HL-60 (cell line): ENCODE measurements at places on chromosomes 2 and 18.

DNA sequence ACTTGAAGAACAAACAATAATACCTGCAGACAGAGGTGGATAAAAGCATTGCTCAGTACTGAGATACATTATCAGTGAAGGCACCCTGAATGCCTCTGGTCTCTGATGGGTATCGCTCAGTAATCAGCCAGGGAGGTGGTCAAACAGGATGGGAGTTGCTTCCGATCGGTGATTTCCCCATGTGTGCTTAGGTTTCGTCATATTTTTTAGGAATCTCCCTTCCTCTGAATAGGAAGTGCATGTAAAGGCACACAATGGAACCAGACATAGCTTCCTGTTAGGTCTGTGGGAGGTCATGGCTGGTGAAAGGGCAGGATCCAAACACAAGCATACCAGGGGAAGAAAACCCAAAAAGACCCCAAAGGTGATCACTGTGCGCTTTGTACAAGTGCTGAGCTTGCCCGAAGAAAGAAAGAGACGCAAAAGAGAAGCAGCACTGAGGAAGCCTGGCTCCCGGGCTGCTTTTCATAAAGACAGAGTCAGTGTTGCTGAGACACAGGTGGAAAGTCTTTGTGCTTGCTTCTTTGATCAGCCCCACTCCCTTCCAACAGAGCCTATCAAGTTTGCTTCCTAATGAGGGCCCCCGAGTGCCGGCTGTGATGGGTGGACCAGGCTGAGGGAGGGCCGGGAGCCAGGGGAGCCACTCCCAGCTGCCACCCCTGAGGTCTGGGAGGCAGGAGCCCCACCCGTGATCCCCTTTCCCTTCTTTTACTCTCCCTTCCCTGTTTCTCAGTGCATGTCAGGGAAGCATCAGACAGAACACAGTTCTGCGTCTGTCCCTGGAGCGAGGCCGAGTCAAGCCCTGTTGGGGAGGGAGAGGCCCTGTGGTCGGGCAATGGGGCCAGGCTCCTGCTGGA is 138.2 kb downstream of the SH3RF3 start:
- DNase-seq, result peak; percentile 54

- no peak for DNase-seq
These were observed 152.3 kb downstream of the DIS3L2 start for GRCh38 chr2:232113821-232114220.

DNA sequence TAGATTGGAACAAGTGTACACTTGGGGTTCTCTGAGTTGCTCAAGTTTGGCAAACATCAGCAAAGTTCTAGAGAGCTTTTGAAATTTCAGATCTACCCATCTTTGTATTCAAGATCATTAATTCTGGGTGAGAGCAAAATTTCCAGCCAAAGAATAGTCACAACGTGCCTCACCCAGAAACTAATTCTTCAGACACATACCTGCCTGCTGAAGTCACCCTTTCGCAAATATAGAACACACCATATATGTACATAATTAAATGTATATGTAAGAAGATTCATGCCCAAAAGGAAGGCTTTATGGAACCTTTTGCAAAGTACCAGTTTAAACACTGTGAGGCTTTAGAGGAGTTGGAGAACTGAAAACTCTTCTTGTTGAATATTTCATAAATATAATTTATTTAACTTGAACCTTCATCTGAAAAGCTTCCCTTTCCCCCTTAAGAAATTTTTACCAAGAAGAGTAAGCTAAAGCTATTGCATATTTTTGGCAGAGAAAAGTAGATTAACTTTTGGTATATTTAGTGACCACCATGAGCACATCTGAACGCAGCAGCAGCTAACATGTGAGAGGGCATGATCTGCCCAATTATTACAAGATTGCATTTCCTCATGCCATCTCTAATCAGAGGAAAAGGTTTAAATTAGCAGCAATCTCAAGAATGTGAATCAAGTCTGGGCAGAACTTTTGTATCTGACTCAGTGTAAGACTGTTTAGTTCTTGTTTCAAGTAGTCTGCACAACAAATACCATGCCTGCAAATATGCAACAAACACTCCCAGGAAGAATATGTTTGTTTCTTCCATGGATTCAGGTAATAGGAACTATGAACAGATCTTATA is 8.2 kb downstream of the RND3 start:
- DNase-seq, result no peak

- no peak for DNase-seq
These were observed 69.2 kb downstream of the EDAR start for GRCh38 chr2:108919571-108920373.

GRCh38 chr2:160440888-160441287 is 52.7 kb downstream of the RBMS1 start:
- DNase-seq, result no peak

DNA sequence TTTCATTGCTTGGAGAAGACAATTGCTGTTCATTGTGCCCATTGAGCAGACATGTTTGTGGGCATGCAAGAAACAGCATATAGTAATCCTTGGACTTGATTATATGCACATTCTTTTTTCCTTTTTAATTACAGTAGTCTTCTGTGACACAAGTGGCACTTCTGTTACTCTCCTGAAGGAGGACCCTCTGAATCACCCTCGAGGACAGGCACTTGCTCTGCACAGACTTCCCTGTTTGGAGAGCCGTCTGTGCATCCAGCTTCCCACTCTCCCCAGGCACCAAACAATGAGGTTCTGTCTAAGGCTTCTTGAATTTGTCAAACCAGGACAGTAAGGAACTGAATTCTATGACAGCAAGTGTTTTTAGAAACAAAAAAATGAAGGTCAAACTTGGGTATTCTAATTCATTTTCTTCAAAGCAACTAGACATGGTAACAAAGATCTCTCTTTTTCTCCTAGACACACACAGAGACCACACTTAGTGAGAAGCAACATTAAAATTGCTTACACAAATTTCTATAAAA is 844.6 kb upstream of the ID2 start:
- peak; percentile 21 for DNase-seq

DNA sequence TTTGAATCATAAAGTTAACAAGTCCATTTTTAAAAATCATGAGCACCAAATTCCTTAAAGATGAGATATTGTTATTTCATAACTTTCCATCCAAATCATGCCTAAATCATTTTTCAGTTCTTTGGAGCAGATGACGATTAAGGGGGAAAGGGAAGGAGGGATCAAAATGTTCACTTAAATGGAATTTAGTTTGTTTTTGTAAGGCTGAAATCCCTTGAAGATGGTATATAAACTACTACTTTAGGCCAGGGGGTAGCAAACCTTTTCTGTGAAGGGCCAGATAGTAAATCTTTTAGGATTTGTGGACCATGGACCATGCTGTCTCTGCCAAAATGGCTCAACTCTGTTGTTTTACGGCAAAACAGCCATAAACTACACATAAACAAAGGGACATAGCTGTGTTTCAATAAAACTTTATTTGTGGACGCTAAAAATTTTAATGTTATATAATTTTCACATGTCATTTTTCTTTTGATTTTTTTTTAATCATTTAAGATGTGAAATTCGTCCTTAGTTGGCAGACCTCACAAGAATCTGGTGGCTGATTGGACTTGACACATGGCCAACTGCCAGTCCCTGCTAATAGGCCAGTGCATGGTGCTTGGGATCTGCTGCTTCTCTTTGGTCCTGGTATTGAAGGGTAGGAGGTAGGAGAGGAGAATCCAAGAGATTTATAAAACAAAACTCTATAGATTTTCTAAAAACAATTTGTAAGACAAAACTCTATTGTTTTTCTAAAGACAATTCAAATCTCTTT is 52.0 kb upstream of the RTN4 start:
- DNase-seq, result no peak

GRCh38 chr2:240412211-240412861 is 23.1 kb upstream of the GPC1 start:
- no peak for DNase-seq
